ENCODE measurements at places on chromosomes 2 and 18.
A peak's percentile ranks its signal among the peaks of the same experiment; 100 is the strongest.

- no peak overlapping the region for H3K4me3 ChIP-seq
- H3K4me1 ChIP-seq = peaks cover 11% of the 10 kb centered on the region
- peaks cover 8% of the 10 kb centered on the region for H3K27me3 ChIP-seq
- no peak for DNase-seq
Observed at GRCh38 chr2:37375741-37376288, 31.4 kb downstream of the QPCT start.

GRCh38 chr2:63631501-63631900 is 42.7 kb downstream of the MDH1 start:
- no peak overlapping the region for H3K27ac ChIP-seq
- H3K36me3 ChIP-seq = no peaks in the 10 kb centered on the region
- no peaks in the 10 kb centered on the region for H3K4me1 ChIP-seq
- H3K27me3 ChIP-seq = peaks cover 8% of the 10 kb centered on the region
- no peak for DNase-seq

GRCh38 chr18:10526561-10526949 is 728 bp downstream of the NAPG start:
- peaks cover 13% of the 10 kb centered on the region for H3K4me1 ChIP-seq
- no peak for DNase-seq
- H3K27me3 ChIP-seq = no peaks in the 10 kb centered on the region
- no peaks in the 10 kb centered on the region for H3K36me3 ChIP-seq

DNA sequence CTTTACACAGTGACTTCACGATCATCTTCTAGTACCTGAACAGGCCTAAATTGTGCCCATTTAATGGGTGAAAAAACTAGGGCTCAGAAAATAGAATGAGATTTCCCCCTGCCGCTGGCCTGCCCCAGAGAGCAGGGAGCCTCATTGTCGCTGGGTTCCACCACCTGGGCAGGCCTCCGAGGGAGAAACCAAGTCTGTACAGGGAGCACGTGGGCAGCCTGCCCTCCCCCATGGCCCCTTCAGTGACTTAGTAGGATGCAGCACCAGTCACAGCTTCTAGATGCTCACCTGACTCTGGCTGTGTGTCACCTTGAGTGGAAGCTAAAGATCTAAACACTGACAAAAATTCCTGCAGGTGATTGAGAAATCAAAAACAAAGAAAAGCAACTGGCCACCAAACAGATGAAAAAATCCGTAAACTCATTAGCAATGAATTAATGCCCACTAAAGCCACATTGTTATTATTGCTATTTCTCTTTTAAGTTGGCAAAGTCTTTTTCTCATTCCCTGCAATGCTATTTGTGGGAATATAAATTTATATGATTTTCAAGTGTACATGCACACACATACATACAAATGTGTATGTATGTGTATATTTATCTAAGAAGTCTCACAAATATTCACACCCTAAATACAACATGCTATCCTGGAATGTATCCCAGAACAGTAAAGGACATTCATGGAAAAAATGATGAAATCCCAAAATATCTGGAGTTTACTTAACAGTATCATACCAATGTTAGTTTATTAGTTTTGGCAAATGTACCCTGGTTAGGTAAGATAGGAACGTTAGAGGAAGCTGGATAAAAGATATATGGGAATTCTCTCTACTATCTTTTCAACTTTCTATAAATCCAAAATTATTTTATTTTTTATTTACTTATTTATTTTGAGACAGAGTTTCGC is 18.7 kb upstream of the ASPRV1 start:
- no peak overlapping the region for H3K4me3 ChIP-seq
- H3K27me3 ChIP-seq = no peaks in the 10 kb centered on the region
- H3K4me1 ChIP-seq = peaks cover 9% of the 10 kb centered on the region
- DNase-seq = no peak

- H3K4me1 ChIP-seq = no peaks in the 10 kb centered on the region
- no peak overlapping the region for H3K27ac ChIP-seq
- H3K36me3 ChIP-seq = no peaks in the 10 kb centered on the region
- no peak overlapping the region for H3K4me3 ChIP-seq
- no peak for DNase-seq
- H3K27me3 ChIP-seq = no peaks in the 10 kb centered on the region
Observed at GRCh38 chr18:34650121-34650545, 60.0 kb upstream of the DTNA start.

DNA sequence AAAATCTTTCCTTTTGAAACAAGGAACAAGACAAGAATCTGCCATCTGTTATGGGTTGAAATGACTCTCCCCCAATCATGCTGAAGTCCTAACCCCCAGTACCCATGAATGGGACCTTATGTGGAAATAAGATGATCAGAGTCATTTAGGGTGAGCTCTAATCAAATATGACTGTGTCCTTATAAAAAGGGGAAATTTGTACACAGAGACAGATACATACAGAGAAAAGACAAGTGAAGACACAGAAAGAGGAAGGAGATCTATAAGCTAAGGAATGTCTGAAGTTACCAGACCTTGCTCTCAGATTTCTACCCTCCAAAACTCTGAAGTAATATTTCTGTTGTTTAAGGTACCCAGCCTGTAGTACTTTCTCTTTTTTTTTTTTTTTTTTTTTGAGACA is 15.7 kb downstream of the TGFBRAP1 start:
- H3K4me3 ChIP-seq = no peak overlapping the region
- no peaks in the 10 kb centered on the region for H3K27me3 ChIP-seq
- peaks cover 3% of the 10 kb centered on the region for H3K4me1 ChIP-seq
- H3K36me3 ChIP-seq = peaks cover 7% of the 10 kb centered on the region
- H3K27ac ChIP-seq = no peak overlapping the region

GRCh38 chr2:109147405-109147804 is 18.4 kb downstream of the SH3RF3 start:
- H3K27ac ChIP-seq = no peak overlapping the region
- no peak overlapping the region for H3K4me3 ChIP-seq
- H3K4me1 ChIP-seq = peaks cover 26% of the 10 kb centered on the region
- DNase-seq = no peak
- no peaks in the 10 kb centered on the region for H3K27me3 ChIP-seq
- H3K36me3 ChIP-seq = no peaks in the 10 kb centered on the region

DNA sequence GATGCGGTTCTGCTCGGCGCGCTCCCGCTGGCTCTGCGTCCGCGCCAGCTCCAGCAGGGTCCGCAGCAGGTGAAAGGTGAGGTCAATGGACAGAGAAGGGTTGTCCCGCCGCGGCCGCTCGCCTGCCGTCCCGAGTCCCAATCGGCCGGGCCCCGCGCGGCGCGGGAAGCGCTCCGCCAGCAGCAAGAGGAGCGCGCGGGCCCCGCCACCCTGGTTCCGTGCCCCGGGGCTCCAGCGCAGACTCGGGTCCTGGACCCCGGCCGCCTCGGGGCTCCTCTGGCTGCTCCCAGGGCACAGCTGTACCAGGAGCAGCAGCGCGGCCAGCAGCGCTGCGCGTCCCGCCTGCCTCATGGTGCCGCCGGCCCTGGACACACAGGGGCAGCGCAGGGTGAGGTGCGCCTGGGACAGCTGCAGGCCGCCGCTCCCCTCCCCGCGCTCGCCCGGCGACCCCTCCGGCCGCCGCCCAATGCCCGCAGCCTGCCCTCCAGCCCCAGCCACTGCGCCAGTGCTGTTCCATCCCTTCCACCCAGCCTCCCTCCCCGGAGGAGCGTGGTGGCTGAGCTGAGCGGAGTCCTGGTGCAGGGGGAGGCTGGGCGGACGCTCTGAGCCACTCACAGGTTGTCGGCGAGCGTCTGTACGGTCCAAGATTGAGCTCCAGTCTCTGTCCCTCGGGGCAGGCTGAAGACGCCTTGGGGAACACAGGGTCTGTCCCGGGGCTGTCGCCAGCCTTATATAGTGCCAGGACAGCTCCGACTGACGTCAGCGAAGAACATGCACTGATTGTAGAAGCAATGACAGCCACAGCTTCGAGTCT is 493 bp downstream of the UCN start:
- no peak overlapping the region for H3K27ac ChIP-seq
- peak overlapping the region; percentile 17 for H3K4me3 ChIP-seq
- H3K36me3 ChIP-seq = peaks cover 5% of the 10 kb centered on the region

DNA sequence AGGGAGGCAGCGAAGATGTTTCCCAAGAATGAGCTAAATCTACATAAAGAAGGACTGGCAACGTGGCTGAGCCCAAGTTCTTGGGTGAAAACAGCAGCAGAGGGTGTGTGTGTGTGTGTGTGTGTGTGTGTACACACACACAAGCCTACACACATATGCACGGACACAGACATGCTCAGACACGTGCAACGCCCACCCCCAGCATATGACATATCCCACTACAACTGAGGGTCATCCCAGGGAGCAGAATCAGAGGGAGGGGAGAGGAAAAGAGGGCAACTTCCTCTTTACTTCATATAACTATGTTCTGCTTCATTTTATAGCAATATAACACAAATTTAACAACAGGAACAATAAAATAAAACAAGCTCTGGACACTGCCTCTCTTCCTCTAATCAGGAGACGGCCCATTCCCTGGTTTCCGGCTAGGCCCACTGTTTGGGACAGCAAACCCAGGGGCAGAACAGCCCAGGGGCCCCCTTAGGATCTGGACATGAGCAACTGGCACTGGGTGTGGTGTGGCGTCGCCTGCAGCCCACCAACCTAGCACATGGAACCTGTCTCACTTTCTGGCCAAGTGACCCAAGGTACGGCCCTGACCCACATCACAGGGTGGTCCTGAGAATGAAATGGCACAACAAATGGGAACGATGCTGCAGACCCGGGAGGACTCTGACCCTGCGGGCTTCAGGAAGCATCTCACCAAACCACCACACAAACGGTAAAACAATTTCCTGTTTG is 25.0 kb downstream of the FAM178B start:
- no peaks in the 10 kb centered on the region for H3K36me3 ChIP-seq
- no peak for DNase-seq
- peak overlapping the region; percentile 75 for H3K27ac ChIP-seq
- H3K4me1 ChIP-seq = peaks cover 41% of the 10 kb centered on the region
- no peaks in the 10 kb centered on the region for H3K27me3 ChIP-seq
- H3K4me3 ChIP-seq = no peak overlapping the region

GRCh38 chr2:158825021-158825420 is 29.9 kb downstream of the DAPL1 start:
- H3K4me3 ChIP-seq = no peak overlapping the region
- no peak overlapping the region for H3K27ac ChIP-seq
- DNase-seq = no peak
- H3K36me3 ChIP-seq = no peaks in the 10 kb centered on the region
- H3K27me3 ChIP-seq = peaks cover 3% of the 10 kb centered on the region

DNA sequence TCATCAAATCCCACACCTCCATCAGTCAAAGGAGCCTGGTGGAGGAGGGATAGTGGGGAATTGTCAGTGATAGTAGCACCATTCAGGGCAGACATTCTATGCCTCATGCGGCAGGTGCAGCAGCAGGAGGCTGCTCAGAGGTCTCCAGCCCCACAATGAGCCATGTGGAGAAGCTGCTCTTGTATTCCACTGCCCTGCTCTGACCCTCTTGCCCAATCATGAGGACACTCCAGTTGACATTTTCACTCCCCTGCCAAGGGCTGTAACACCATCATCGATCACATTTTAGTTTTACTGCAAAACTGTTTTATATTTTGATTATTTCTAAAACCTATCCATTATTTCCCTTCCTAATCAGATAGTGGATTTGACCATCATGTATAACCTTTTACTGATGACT is 487.6 kb upstream of the KLHL29 start:
- H3K27ac ChIP-seq = no peak overlapping the region
- DNase-seq = no peak
- no peaks in the 10 kb centered on the region for H3K36me3 ChIP-seq
- no peaks in the 10 kb centered on the region for H3K27me3 ChIP-seq
- H3K4me3 ChIP-seq = no peak overlapping the region
- no peaks in the 10 kb centered on the region for H3K4me1 ChIP-seq

- H3K27me3 ChIP-seq = no peaks in the 10 kb centered on the region
- DNase-seq = no peak
- no peaks in the 10 kb centered on the region for H3K36me3 ChIP-seq
- no peak overlapping the region for H3K4me3 ChIP-seq
- H3K4me1 ChIP-seq = no peaks in the 10 kb centered on the region
- H3K27ac ChIP-seq = no peak overlapping the region
Observed at GRCh38 chr2:56211048-56211447, 27.3 kb downstream of the CCDC85A start.

DNA sequence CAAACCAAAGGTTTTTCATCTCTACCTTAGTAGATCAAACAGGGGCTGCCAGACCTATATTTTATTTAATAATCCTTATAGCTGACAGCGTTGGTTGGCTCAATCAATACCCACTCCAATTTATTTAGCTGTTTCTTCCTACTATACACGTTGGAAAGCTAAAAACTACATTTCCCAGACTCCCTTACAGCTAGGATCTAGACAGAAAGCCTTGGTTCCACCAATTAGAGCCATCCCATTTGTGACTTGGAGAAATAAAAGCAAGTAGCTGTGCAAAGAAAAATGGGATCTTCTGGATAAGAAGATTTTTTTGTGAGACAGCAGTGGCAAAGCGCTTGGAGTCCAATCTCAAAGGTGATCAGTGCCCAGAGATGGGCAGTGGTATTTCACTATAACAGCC is 331.3 kb upstream of the MEIS1 start:
- H3K4me1 ChIP-seq = no peaks in the 10 kb centered on the region
- no peak for DNase-seq
- no peak overlapping the region for H3K4me3 ChIP-seq
- no peaks in the 10 kb centered on the region for H3K36me3 ChIP-seq
- no peaks in the 10 kb centered on the region for H3K27me3 ChIP-seq

GRCh38 chr2:17051538-17051937 is 385.9 kb upstream of the CYRIA start:
- no peak overlapping the region for H3K27ac ChIP-seq
- H3K4me1 ChIP-seq = no peaks in the 10 kb centered on the region
- DNase-seq = no peak

- no peaks in the 10 kb centered on the region for H3K27me3 ChIP-seq
- no peaks in the 10 kb centered on the region for H3K4me1 ChIP-seq
- no peak overlapping the region for H3K27ac ChIP-seq
- H3K36me3 ChIP-seq = no peaks in the 10 kb centered on the region
Observed at GRCh38 chr2:15127876-15128275, 433.3 kb downstream of the NBAS start.

GRCh38 chr2:95049961-95050360 is 24.5 kb downstream of the MAL start:
- peaks cover 38% of the 10 kb centered on the region for H3K36me3 ChIP-seq
- H3K27ac ChIP-seq = no peak overlapping the region
- no peak overlapping the region for H3K4me3 ChIP-seq
- peaks cover 63% of the 10 kb centered on the region for H3K4me1 ChIP-seq
- no peak for DNase-seq
- peaks cover 9% of the 10 kb centered on the region for H3K27me3 ChIP-seq

GRCh38 chr2:56314371-56314770 is 130.6 kb downstream of the CCDC85A start:
- no peaks in the 10 kb centered on the region for H3K4me1 ChIP-seq
- no peak overlapping the region for H3K4me3 ChIP-seq
- no peaks in the 10 kb centered on the region for H3K27me3 ChIP-seq
- DNase-seq = no peak

GRCh38 chr2:135169900-135170753 is 118.0 kb downstream of the RAB3GAP1 start:
- peaks cover 54% of the 10 kb centered on the region for H3K36me3 ChIP-seq
- no peak for DNase-seq

GRCh38 chr18:64027931-64028695 is 58.2 kb downstream of the SERPINB8 start:
- H3K27me3 ChIP-seq = no peaks in the 10 kb centered on the region
- no peaks in the 10 kb centered on the region for H3K36me3 ChIP-seq
- H3K4me1 ChIP-seq = no peaks in the 10 kb centered on the region
- H3K4me3 ChIP-seq = no peak overlapping the region
- DNase-seq = no peak
- H3K27ac ChIP-seq = no peak overlapping the region
